Astrocyte (in vitro differentiated cells and primary cell): ENCODE measurements at places on chromosomes 2 and 18.

DNA sequence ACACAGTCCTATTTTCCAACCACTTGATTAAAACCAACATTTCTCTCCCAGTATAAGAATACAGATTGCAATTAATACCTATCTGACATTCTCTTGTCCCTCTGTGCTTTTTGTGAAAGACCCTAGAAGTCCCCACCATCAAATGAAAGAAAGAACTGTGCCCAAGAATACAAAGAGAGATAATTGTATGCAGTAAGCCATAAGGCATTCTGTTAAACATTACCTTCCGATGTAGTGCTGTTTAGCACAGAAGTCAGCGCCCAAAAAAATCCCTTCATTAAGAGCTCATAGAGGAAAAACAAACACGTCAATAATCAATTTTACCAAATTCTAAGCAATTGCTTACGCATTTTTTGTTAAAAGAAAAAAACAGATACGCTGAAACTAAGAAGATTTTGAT lies 41.1 kb downstream of the ZNF516 start:
- DNase-seq, result no peak

- no peak for DNase-seq
Measured at GRCh38 chr2:39121523-39122063, 742 bp upstream of the SOS1 start.

GRCh38 chr2:60215386-60215901 lies 338.0 kb downstream of the BCL11A start:
- no peak for DNase-seq

DNA sequence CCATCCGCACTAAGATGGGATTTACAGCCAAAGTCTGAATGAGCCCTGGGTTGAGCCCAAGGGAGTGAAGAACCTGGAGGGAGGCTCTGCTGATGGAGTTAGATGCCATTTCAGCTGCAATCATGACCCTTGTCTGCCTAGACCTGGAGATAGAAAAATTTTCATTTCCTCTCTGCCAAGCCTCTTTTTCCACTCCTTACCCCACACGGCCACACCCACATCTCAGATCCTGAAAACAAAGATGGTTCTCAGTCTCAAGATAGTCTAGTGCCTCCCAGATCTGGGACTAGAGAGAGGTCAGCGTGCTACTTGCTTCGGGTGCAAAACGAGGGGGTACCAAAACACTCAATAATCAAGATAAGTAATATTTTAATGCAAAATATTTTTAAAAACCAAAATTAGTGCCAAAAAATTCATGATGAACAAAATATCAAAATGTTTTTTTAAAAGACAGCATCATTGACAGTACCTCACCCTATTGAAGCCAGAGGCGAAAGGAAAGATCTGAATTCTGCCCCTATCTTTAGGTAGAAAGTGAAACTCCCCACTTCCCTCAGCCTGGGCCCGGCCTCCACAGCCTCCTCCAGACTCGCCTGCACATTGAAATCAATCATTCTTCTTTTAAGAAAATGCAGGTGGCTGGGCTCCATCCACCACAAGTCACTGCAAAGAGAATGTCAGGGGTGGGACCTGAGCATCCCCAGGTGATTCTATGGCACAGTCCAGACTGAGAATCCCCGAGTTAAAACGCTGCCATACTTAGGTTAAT lies 57.8 kb upstream of the GPR45 start:
- DNase-seq, result no peak

- peak; percentile 51 for DNase-seq
Measured at GRCh38 chr18:51044928-51045585, 15.0 kb downstream of the SMAD4 start.

DNA sequence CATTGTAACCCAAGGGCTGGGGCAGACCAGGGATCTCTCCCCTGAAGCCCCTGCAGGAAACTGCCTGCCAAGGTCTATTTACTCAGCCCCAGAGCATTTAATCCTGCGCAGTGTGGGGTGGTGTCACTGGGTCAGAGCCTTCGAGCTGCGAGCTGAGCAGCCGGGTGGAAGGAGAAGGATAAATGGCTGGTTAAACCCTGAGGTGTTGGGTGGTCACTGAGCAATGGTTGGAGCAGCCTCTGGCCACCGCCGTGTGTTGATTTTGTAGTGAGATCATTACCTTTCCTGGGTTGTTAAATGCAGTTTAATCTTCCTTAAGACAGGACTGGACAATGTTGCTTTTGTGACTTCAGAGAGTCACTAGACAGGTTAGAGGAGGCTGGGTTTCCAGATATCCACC lies 98.1 kb downstream of the SETBP1 start:
- peak; percentile 10 for DNase-seq

DNA sequence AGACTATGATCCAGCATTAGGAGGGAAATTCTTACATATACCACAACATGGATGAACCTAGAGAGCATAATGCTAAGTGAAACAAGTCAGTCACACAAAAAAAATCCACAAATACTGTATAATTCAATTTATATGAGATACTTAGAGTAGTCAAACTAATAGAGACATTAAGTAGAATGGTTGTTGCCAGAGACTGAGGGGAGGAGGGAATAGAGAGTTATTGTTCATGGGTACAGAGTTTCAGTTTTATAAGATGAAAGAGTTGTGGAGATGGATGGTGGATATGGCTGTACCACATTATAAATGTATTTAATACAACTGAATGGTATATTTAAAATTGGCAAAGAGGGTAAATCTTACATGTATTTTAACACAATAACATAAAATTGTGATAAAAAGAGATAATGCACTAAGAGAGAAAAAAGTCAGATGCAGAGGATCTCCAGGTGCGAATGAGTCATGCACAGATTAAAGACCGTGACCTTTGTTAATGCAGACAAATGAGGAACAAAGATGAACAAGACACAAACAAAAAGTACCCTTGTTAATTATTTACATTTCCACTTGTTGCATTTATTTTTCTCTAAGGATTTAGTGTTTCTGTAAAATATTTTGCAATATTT lies 541.7 kb upstream of the MEX3C start:
- no peak for DNase-seq

DNA sequence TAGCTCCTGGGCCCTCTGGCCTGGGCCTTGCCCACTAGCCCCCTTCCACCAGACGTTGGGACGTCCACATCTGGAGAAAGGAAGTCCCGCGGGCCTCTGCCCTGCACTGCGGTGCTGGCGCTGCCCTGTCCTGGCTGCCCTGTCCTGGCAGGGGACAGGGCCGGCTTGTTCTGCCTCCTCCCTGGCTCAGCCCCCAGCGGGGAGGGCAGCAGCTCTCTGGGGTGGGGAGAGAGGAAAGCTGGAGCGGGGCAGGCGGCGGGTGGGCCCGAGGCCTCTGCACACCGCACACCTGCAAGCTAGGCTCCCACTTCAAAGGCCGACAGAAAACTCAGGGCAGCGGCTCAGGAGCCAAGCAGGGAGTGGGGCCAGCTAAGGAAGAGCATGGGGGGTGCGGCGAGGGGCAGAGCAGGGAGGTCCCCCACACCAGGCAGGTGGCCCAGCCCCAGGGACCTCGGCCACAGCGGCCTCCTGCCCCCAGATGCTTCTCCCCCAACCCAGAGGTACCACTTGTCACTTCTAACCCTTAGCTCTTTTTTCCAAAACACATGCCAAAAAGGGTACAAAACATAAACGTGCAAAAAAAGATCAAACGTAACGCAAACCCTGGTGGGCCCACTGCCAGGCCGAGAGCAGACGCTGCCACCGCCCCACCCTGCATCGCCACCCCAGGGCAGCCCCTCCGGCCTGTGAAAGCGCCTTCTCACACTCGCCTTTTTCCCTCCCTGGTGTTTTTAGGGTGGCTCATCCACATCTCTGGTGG lies 13.5 kb downstream of the SNED1 start:
- no peak for DNase-seq

DNA sequence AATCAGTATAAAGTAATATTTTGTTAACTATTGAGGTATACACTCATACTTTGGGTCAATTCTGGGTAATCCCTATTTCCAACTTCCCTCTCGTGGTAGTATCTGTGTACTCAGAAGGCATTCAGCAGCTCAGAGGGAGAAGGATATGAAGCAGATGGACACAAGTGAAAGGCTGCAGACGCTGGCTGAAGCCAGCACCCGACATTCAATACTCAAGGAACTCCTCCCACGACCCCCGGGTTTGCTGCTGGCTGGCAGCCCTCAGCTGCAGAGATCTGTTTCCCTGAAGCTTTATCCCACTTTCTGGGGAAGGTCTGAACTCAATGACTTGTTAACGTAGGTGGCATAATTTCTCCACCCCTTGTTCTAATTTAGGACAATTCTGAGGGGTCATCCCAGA lies 847.3 kb upstream of the SOX11 start:
- DNase-seq, result no peak

GRCh38 chr2:46010925-46011490 lies 286.2 kb upstream of the EPAS1 start:
- DNase-seq, result no peak

DNA sequence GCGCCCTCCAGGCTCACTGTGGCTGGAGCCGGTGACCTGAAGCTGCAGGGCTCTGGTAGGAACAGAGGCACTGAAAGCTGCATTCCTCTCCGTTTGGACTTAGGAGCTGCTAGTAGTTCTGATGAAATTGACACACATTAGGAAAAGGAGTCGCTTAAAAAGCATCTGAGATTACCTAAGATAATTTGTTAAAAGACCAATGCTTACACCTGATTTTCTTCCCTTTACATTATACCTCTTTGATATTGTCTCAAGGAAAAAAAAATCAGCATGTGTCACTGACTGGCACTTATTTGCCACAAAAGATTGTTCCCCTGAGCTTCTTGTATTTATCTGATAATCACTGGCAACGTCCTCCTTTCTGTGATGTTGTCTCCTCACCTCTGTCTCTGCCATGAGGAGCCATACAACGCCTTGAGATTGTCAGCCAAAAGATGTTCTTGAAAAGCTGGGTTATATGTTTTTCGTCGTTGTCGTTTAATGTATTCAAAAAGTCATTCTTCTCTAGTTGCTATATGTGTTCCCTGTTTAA lies 618 bp upstream of the CHN1 start:
- DNase-seq, result no peak

GRCh38 chr2:241575624-241576292 lies 17.2 kb downstream of the BOK start:
- DNase-seq, result no peak

GRCh38 chr2:150695451-150696135 lies 208.1 kb upstream of the RND3 start:
- no peak for DNase-seq

- no peak for DNase-seq
Measured at GRCh38 chr2:132276571-132276981, 114.8 kb upstream of the ANKRD30BL start.

DNA sequence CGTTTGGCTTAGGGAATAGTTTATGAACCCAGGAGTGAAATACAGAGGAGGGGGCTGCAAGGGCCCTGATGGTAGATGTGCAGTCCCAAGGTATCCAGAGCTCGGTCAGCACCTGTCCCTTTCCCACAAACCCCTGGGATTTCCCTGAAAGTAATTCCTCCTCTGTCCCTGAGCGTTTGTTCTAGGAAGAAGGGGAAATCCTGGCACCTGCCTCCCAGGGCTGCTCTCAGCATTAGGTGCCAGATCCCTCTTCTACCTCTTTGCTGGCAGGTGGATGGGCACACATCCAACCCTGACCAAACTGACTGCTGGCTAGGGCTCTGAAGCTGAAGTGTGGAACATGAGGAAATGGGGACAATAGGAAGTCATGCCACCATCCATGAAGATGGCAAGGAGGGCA lies 824.0 kb downstream of the SLC4A3 start:
- DNase-seq, result no peak

GRCh38 chr2:215604606-215605005 lies 168.7 kb upstream of the FN1 start:
- no peak for DNase-seq

DNA sequence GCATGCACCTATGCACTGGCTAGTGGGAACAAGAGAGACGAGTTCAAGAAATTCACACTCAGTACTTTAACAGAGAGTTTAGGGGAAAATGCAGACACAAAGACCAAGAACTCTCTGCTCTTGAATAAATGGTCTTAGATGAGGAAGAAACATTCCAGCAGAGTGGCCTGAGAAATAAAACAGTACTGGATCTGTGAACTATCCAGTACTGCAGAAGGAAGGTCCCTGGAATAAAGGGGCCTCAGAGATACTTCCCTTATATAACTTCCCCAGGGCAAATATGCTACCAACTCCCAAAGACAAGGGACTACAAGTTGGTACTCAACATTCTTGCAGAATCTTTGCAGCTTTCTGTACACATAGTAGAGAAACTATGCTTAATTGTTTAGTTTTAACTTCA lies 70.9 kb upstream of the ARL5A start:
- DNase-seq, result no peak

DNA sequence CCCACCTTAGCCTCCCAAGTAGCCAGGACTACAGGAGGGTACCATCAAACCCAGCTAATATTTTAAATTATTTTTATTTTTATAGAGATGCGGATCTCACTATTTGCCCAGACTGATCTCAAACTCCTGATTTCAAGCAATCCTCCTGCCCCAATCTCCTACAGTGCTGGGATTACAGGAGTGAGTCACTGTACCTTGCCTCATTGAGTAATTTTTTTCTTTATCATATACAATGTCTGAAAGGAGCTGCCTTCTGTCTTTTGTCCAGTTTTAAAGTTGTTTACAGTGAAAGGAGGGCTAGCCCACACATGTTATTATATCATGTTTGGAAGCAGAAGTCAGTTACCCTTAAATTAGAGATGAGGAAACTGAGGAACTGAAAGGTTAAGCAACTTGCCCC lies 32.5 kb downstream of the PRKRA start:
- DNase-seq, result peak; percentile 8

DNA sequence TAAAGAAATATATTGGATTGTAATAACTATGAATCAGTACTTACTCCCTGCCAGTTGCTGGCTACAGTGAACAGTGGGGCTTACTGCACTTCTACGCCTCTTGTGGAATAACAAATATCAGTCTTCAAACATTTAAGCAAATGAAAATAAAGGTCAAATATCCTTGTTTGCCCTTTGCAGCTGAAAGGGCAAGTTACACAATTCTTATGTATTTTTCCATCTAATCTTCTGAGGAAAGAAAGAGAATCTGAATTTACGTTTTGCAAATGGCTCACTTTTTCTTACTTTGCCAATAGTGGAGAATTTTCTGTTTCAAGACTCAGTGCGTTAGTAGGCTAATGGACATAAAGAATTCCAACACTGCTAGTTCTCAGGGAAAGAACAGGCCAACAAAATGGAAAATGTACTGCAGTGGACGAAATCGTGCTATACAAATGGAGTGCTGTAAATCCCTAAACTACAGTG lies 157.2 kb upstream of the TMEM200C start:
- no peak for DNase-seq

DNA sequence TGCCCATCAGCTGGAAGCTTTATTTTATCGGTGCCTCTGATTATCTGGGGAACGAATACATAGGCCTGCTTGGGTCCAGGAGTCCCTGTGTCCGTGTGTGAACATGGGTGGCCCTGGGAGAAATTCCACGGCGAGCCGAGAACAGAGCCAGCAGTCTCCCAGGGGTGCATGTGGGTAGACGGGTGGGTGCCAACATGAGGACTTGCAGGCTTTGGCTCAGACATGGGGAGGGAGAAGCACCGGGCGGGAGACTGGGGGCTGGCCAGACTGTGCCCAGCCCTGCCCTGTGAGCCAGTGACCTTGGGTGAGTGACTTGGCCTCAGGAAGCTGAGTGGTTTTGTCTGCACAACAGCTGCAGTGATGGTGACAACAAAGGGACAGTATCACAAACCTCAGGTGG lies 44.2 kb upstream of the SALL3 start:
- DNase-seq, result no peak
